Hematopoietic multipotent progenitor cell treated with erythropoietin and hydrocortisone succinate and interleukin-3 and kit ligand, for 15 days (in vitro differentiated cells): ENCODE measurements at places on chromosomes 5 and 9.

GRCh38 chr5:151553695-151554094, 37.4 kb downstream of the FAT2 start:
- no peak for DNase-seq

- DNase-seq: no peak
Observed at GRCh38 chr5:173538654-173539053, 77.8 kb downstream of the BOD1 start.

DNA sequence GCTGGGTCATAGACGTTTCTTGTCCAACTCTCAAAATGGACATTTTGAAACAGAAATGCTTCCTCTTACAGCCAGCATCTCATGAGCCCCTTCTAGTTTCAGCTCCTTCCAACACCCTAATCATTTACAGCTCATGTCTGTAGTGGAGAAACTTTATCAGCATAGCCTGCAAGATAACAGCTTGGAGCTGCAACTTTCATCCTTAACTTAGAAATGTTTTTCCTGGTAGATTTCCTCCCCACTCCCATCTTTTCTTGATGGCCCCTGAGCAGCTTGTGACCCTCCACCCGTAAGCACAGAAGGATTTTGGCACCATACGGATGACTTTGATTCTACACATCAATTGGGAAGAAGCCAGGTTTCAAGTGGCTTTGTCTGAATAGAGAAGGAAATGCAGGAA, 53.5 kb upstream of the TGFBR1 start:
- DNase-seq: no peak

DNA sequence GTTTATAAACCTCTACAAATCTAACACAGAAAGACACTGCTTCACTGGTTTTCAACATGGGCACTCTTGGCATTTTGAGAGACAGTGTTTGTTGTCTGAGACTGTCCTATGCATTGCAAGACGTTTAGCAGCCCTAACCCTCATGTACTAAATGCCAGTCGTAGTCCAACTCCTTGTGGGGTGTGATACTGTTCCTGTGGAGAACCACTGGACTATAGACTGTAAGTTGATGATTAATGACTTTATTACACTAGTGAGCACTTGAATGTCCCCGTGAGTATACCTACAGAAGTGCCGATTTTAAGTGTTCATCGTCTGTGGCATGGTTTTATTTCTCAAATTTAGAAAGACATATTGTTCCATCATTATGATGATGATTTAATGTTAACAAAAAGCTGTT, 46.2 kb downstream of the RECK start:
- no peak for DNase-seq

- DNase-seq: no peak
Observed at GRCh38 chr9:122128007-122128968, 31.3 kb downstream of the NDUFA8 start.

DNA sequence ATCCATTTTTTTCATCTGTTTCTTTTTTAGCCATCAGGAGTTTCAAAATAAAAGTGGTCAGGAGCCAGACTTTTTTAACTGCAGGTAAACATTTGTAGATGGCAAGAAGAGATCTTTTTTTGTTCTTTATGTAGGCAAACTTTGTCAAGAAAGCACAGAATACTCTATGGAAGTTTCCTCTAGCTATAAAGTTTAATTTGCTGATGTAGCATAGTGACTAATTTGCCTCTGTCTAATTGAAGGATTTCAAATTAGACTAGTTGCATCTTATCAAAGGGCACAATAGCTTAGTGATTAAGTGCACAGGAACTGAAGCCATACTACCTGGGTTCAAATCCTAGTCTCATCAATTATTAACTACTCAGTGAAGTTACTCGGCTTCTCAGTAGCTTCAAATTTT, 22.0 kb downstream of the FGF10 start:
- DNase-seq: no peak
